NCI-H446 (cell line): ENCODE measurements at places on chromosomes 5 and 9.
A peak's percentile ranks its signal among the peaks of the same experiment; 100 is the strongest.

DNA sequence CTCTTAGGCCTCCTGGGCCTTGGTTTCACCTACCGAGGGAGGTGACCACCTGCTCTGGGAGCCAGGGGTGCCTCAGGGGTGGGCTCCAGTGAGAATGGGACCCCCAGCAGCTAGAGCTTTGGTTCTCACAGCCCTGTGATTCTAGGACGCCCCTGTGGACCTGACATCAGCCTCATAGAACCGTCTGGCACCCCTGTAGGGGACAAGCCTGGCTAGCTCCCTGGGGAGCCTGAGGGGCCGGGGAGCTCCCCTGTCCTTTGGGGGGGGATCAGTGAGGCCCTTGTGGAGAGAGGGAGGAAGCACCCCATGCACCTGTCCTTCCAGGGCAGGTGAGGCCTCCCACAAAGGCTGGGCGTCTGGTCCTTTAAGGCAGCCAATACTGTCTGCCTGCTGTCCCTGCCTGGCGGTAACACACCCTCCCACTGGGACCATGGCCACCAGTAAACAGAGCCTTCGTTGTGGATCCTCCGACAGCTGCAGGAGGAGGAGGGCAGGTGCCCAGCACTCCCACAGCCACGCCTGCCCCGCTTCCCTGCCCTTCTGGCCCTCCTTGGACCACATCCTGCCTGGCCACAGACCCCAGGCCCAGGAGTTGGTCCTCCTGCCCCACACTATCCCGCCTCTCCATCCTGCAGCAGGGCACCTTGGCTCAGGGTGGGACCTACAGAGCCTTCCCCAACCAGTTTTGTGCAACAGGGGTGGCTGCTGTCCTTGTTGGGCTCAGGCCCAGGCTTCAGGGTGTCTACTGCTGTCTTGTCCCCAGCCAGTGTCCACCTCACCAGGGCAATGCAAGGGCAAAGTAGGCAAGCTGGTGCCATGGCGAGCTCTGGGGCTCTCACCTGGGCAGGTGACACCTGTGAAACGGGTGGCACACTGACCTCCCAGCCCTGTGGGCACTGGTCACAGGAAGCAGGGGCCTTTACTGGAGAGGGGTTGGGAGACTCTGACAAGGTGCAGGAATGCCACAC is 3.0 kb upstream of the TUBB4B start:
- DNase-seq: no peak

- no peak for DNase-seq
These were observed 28.5 kb downstream of the FBXL7 start for GRCh38 chr5:15528476-15528875.

DNA sequence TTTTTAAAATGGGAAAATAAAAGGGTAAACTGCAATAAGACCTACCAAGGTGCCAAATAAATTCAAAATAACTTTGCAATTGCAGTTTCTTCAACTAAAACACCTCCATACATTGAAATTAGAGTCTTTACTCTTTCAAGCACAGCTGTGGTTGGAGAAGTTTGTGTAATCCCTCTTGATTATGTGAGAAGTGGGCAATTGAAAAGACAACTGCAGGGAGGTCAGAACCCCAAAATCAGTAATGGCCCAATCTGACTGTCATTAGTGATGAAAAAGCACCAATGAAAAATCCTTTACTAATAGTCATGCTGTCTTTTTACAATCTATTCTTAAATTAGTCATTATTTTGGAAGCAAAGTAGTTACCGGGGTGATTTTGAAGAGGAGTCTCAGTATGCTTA is 116.7 kb upstream of the RGMB start:
- DNase-seq: no peak

DNA sequence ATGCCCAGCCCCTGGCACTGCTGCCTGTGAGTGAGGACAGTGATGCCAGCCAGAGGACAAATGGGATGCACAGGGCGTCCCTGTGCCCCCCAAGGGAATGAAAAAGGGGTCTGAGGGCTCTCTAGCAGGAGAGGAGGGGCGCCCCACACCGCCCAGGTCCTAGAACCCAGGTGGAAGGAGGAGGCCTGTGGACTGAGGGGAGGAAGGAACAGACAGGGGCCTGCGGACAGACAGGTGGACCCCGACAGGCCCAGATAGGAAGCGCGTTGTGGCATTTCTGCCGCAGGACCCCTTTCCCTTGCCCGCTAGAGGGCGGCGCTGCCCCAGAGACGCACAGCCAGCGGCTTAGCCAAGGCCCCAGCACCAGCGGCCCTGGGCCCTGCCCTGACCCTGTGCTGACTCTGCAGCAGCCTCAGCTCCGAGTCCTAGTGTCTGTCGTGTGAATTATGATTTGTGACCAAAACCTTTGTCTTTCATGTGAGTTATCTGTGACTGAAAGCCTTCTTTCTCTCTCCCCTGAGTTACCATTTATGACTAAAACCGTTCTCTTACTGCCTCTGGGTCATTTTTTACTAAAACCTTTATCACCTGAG is 30.7 kb downstream of the TRIP13 start:
- peak; percentile 25 for DNase-seq

DNA sequence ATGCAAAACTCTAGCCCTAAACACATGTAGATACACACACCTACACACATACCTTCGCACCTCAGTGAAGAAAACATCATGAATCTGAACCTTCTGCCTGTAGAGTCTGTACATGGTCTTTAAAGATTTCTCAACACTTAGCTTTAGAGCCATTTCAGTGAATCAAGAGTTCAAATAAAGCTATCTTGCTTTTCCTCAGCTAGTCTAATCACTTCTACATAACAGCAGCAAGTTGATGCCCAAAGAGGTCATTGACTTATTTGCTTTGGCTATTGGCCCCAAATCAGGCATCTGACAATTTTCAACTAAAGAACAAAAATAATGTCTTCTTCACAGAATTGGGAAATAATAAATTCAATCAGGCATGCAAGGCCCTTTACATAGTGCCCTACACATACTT is 127.9 kb upstream of the SGCD start:
- no peak for DNase-seq

GRCh38 chr9:132690696-132691095 is 20.4 kb downstream of the GTF3C4 start:
- no peak for DNase-seq
